ENCODE measurements at places on chromosomes 2 and 18.

GRCh38 chr2:88735853-88736252 is 44.4 kb downstream of the RPIA start:
- no peak for DNase-seq

- DNase-seq: no peak
Observed at GRCh38 chr2:235554936-235555335, 61.1 kb downstream of the AGAP1 start.

GRCh38 chr18:51639541-51639940 is 442.1 kb upstream of the MEX3C start:
- no peak for DNase-seq

DNA sequence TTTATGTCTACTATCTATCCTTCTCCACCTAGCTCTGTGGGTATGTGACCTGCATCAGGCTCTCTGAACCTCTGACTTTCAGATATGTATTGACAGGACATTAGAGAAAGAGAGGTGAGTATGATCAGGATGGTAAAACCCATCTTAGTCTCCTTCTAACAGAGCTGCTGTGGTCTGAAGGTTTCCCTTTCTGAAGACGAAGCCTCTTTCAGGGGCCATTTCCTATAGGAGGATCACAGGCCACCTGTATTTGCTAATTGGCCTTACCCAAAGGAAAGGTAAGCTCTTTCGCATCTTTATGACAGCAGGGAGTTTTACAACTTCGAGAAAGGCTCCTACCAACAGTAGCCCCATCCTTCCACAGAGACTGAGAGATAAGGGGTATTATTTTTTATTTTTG is 442.9 kb downstream of the KCNJ3 start:
- no peak for DNase-seq

- no peak for DNase-seq
Observed at GRCh38 chr2:74097574-74097973, 50.1 kb downstream of the BOLA3 start.

GRCh38 chr18:14927701-14928100 is 179.7 kb downstream of the ANKRD30B start:
- no peak for DNase-seq

- no peak for DNase-seq
Observed at GRCh38 chr2:10912076-10912731, 470 bp downstream of the KCNF1 start.

DNA sequence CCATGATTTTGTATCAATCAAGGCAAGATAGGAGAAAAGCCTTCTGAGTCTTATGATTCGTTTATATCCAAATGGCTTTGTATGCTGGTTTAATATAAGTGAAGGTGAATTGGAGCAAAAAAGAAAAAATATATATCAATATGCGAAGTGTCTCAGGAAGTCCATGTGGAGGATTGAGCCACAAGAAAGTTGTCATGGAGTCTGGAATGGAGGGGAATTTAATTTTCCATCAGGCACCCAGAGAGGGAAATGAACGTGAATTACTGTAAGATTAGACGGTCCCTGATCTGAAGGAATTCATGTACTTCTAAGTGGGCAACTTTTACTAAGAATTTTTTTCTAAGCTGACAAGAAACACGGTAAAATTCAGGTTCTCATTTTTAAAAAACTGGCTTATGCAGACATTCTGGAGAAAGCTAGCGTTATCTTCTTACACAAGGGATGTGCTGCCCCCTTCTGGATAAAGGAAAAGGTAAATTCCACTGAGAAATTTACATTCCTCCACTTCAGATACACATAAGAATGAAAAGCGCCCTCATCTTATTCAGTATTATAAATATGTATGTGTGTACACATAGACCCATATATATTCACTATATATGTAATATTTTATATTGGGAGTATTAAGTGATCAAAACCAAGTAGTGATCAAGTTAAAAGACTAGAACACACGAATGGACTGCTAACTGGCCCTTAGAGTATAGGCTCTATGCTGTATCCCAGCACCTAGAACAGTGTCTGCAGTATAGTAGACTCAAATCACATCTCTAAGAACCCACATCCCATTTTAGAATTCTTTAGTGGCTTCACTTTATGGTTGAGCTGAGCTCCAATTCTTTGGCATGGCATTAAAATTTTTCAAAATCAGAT is 289.0 kb upstream of the TFPI start:
- no peak for DNase-seq

DNA sequence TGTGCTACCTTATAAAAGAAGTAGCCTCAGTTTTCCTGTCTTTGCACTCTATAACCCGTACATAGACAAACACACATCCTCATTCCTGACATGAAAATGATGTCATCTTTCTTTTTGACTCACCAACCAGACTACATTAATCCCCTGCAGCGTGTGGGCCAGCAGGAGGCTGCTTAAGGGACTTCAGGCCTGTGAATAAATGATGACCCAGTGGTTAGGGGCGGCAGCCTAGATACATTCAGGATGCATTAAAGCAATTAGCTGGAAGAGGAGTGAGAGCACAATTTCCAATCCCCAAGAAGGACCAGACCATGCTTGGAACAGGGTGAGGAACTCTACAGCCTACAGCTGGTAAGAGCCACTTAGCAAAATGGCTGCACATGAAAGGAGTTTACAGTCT is 57.3 kb upstream of the KLF7 start:
- no peak for DNase-seq

DNA sequence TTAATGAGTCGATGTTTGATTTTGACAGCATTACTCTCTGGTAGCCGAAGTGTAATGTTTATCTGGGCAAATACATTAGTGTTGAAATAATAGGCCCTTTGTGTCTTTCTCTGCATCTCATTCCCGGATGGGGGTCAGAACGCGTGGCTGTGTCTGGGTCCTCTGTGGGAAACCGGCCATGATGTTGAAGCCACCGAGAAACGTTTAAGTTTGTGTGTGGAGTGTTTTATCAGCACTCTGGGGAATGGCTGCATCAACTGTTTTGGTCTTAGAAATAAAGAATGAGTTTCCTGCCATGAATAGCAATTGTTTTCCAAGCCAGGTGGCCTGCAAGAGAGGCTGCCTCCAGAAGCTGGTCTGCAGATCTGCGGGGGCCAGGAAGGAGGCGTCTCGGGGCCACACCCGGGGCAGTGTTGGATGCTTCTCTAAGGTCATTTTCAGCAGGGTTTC is 69.7 kb downstream of the RNF144A start:
- no peak for DNase-seq

DNA sequence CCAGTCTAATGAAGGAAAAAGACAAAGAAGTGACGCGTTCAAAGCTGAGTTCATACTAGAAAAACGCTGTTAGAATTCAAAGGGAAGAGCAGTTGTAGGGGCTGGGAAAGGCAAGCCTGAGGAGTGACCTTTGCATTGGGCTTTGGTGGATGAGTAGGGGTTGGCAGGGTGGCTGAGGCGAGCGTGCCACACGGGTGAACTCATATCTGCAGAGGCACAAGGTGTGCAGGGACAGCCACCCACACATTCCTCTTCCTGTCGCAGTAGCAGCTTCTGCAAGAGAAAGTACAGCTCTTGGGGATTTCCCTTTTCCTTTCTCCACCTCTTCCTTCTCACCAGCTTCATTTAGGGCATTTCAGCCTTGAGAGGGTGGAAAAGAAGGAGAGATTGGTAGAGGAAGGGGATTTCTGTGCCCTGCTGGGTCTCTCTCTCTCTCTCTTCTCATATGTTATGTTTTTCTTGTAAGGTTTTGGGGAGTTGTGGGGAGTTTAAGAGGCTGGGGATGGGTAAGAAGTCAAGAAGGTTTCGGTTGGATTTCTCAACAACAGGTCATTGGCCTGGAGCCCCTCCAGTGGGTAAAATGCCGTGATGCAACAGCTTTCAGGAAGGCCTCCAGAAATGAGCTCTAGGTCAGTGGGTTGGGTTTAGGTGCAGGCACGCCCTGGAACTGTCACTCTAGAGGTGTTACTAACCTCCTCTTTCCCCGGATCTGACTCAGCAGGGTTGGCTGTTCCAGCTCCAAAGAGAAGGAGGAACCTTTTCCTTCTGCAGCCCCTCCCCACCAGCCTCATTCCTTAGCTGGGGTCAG is 40.1 kb downstream of the ODC1 start:
- DNase-seq: no peak

- DNase-seq: no peak
Observed at GRCh38 chr18:7172611-7173010, 55.0 kb upstream of the LAMA1 start.

GRCh38 chr2:237920673-237921072 is 46.1 kb upstream of the UBE2F start:
- DNase-seq: no peak

GRCh38 chr18:2134364-2134763 is 436.9 kb downstream of the METTL4 start:
- no peak for DNase-seq

DNA sequence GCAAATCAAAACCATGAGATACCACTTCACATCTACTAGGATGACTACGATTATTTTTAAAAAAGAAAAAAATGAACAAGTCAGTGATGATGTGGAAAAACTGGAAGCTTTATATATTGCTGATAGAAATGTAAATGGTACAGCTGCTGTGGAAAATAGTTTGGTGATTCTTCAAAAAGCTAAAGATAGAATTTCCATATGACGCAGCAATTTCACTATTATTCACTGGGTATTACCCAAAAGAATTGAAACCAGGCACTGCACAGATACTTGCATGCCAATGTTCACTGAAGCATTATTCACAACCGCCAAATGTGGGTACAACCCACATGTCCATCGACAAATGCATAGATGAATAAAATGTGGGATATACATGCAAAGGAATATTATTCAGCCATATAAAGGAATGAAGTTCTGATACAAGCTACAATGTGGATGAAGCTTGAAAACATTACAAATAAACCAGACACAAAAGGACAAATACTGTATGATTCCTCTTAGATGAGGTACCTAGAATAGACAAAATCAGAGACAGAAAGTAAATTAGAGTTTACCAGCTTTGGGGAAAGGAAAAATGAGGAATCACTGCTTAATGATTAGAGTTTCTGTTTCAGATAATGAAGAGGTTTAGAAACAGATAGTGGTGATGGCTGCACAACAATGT is 11.1 kb downstream of the RTTN start:
- no peak for DNase-seq

DNA sequence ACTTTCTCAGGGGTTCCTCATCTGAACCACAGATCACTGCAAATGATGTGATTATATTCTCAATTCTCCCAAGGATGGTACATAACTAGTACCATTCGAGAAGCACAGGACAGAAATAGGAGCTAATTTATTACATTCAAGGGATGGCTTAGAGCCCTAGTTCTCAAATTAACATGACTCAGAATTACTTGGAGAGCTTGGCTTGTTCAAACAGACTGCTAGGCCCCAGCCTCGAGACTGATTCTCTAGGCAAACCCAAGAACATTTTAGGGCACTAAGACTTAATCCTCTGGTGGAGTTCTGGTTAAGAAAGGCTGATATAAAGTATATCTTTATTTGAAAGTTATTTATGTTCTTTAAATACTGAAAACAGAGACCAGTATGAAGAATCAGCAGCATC is 35.8 kb downstream of the HIBCH start:
- no peak for DNase-seq

DNA sequence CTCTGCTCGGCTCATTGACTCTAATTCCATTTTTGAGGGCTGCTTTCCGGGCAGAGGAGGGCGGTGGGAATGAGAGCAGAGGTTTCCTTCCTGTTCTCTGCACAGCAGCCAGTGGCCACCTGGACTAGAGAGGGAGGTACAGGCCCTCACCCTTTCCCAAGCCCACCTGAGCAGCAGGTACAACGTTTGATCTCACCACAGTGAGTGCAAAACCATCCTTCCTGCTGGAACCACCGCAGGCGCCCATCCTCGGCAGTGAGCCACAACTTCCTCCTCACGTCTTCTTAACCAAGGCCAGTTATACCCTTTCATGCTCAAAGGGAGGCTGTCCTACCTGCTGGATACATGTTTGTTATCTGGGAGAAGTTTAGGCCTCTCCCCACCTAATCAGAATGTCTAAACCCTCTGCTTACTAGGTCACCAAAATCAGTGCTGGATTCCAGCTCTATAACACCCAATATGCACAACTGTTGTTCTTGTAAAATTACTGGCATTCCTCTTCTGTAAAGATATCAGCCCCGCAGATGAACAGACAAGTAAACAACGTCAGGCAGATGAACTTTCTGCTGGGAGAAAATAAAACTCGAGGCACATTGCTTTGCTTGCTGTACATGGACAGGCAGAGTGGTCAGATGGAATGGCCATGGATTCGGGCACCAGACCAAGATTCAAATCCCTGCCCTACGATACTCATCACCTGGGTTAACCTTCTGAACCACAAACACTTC is 191.4 kb downstream of the SH3RF3 start:
- no peak for DNase-seq

GRCh38 chr2:219497495-219498279 is 1.0 kb upstream of the GMPPA start:
- DNase-seq: no peak

DNA sequence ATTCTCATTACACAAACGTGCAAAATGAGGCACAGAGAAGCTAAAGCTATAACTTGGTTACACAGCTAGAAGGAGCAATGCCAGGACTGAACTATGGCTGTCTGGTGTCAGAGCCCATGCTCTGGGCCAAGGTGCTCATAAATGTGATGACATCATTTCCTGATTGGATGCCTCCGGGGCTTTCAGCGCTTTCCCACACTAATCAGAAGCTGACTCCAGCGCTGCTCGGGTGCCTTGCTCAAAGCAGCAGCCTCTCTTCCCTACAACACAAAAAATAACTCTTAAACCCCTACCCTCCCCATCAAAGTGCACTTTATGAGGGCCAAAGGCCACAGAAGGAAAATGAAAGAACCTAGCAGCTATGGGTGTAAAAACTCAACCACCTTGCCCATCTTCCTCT is 90.7 kb downstream of the STK39 start:
- no peak for DNase-seq

DNA sequence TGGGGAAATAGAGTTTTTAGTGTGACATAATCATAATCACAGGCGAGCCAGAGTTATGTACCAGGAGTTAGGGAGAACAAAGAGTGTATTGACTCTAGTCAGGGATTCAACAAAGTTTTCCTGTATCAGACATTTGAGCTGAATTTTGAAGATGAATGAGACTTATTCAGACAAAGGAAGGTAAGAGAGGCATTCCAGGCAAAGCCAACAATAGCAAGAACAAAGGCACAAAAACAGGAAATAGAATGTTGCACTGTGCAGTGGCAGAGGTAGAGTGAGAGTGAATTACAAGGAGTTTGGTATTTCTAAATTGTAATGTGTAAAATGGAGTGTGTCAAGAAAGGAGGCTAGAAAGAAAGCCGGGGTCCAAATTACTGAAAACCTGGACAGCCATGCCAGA is 156.2 kb downstream of the CCDC148 start:
- no peak for DNase-seq

GRCh38 chr2:108139521-108139920 is 100.2 kb upstream of the SULT1C3 start:
- no peak for DNase-seq

- DNase-seq: no peak
Observed at GRCh38 chr2:135650721-135651120, 90.9 kb upstream of the UBXN4 start.

- DNase-seq: no peak
Observed at GRCh38 chr2:226558418-226558817, 241.2 kb downstream of the IRS1 start.

- no peak for DNase-seq
Observed at GRCh38 chr2:78035804-78036203, 513.6 kb upstream of the LRRTM4 start.

- DNase-seq: no peak
Observed at GRCh38 chr2:70901227-70902066, 34.3 kb upstream of the ATP6V1B1 start.

Measured in cerebellar nuclear complex (tissue), 1 donor.